Stimulated activated CD4-positive, alpha-beta T cell treated with anti-CD3 and anti-CD28 coated beads, Interleukin-4, amount 100 ng/mL, for 1 hour (primary cell): ENCODE measurements at places on chromosomes 3 and 15.

DNA sequence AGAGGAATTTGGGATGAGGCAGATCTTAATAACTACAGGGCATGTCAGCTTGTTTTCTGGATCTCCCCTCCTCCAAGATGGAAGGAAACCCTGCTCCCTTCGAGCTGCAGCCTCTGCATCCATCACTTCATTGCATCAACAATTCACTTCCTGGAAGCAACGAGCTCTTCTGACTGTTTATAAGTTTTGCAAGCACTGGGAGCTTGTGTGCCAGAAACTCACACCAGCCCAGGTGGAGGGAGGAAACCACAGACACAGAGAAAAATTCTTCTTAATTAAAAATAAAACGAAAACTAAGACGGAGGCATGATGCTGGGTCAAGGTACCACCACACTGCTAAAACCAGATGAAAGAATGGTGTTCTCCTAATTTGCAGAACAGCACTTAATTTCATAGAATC lies 10.6 kb downstream of the LRIG1 start:
- no peak for DNase-seq

DNA sequence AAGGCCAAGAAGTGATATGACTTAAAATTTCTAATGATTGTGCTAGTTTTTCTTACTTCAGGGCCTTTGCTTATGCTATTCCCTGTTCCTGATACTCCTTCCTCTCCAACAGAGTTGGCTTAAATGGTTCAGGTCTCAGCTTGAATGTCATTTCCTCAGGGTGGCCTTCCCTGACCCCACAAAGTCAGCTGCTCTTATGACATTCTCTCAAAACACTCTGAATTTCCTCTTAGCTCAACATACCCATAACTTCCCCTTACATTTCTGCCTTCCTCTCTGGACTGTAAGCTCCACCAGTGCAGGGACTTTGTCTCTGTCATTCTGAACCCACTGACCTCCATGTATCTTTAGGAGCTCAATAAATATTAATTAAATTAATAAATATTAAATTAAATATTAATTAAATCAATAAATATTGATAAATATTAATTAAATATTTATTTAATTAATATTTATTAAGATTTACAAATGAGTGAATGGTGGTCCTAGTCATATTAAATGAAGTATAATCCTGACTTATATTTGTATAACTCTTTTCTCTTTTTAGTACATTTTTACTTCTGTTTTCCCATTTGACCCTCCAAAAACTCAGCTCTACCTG lies 17.9 kb upstream of the TMCC1 start:
- no peak for DNase-seq

- DNase-seq, result no peak
Measured at GRCh38 chr3:124438813-124439212, 291.4 kb upstream of the UMPS start.

DNA sequence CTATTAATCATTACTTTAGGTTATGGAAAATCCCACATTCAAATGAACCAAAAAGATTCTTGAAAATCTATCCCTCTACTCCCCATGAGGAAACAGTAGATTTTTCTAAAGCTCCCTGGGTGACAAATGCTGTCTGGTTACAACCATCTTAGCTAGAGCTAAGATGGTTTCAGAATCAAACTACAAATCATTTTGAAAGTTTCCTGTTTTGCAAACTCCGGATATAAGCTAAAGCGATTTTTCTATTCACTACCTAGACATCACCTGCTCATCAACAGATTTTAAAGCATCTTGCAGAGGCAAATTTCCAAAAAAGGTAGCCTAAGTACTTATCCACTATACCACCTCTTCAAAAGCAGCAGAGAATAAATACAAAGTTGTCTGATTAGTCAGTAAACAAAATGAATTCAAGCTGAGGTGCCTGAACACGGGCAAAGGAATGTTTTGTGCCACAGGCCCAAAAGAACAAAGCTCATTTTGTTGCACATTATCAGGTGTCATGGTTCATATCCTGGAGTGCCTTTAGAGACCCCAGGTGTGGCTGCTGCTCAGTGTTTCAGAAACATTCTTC lies 204.9 kb downstream of the TNIK start:
- no peak for DNase-seq

GRCh38 chr3:116920826-116921610 lies 211.4 kb downstream of the TUSC7 start:
- no peak for DNase-seq
